ENCODE measurements at places on chromosomes 2 and 18.

DNA sequence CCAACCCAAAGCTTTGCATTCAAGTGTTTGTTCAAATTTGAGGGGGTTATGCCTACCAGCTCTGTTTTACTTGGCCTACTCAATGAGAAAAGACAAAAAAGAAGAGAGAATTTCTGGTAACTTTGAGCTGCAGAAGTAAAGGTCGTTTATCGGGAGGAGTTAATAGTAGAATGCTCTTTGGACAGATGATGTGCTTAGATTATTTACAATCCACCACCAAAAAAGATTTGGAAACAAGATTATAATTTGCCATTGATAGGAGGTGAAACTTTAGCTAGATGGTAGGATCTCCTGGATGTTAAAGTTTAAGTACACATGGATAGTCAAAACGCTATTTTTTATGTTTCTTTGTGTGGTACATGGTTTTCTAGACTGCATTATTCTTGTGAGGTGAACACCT lies 24.9 kb upstream of the CPS1 start:
- no peak for DNase-seq

DNA sequence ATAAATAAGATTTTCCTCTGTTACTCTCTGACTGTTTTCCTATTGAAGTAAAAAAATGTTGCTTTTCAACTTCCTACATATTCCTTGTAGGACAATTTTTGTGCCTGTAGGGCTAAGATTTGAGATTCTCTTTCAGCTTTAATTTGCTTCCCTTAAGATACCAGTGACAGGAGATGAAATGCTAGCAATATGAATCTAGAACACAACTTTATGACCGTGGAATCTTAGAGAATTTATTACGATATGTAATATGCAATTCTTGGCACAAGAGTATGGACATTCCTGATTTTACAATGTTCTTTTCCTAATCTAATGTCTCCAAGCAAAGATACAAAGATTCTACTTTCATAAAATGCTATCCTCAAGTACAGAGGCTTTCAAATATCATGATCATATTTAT lies 180.9 kb downstream of the KCNE4 start:
- DNase-seq, result no peak

DNA sequence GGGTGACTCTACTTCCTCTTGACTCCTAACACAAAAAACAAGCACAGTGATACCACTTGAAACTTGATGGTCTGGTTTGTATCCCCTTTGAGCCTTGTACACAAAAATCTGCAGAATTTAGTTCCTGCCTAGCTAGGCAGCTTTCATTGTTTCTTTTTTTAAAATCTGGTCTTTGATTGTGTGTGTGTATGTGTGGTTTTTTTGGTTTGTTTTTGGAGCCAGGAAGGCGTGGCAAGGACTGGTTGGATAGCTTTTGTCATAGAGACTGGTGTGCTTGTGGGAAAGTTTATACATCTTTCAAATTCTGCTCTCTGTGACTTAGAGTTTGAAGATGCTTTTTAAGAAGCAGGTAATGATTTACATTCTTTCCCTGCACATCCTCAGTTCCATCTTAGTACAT lies 127.4 kb downstream of the TANC1 start:
- DNase-seq, result no peak

DNA sequence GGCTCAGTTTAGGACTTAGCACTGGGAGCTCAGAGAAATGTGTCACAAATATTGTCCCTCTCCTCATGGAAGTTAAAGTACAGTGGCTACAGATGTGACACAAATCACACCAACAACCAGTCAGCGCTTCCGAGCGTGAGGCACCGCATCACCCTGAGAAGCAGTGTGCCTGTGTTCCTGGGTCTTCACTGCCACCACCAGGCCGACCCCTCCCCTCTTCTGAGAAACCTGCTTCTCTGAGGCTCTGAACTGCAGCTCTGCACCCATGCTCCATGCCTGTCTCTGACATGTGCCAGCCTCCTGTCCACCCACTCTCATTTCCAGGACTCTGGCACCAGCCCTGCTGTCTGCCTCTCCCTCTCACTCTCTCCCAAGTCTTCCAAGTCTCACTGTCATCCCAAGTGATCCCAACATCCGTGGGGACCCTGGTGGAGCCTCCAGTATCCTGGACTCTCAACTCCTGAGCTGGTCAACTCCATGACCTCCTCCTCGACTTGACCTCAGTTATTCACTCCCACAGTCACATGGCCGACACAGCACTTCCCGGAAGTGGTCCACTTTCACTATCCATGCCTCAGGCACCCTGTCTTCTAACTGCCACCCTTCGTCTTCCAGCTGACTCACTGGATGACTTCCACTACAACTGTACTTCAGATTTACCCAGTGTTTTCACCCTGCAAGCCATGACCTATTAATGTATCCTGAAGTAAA lies 73.5 kb downstream of the FBXO15 start:
- no peak for DNase-seq

GRCh38 chr2:169344736-169345485 lies 17.4 kb downstream of the LRP2 start:
- DNase-seq, result no peak
